ENCODE measurements at places on chromosomes 13 and 19.

- no peak for DNase-seq
Measured at GRCh38 chr19:55712804-55713631, 25.2 kb downstream of the NLRP9 start.

GRCh38 chr13:97477844-97478243, 43.9 kb downstream of the RAP2A start:
- no peak for DNase-seq

DNA sequence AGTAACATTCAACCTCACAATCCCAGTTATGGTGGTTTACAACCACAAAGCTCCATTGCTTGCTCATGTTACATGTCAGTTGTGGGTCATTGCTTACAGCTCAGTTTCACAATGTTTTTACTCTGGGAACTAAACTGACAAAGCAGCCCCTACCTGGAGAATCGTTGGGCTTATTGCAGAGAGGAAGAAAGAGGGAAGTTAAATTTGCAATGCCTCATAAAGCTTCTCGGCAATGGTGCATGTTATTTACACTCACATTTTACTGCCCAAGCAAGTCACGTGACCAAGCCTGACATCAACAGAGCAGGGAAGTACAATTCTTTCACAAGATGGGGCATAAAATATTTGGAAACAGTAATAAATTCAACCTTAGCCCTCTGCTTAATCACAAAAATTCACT, 441.6 kb downstream of the TDRD3 start:
- no peak for DNase-seq

GRCh38 chr19:2207991-2208860, 27.9 kb downstream of the PLEKHJ1 start:
- no peak for DNase-seq

GRCh38 chr13:109436841-109437240, 349.5 kb downstream of the IRS2 start:
- no peak for DNase-seq

DNA sequence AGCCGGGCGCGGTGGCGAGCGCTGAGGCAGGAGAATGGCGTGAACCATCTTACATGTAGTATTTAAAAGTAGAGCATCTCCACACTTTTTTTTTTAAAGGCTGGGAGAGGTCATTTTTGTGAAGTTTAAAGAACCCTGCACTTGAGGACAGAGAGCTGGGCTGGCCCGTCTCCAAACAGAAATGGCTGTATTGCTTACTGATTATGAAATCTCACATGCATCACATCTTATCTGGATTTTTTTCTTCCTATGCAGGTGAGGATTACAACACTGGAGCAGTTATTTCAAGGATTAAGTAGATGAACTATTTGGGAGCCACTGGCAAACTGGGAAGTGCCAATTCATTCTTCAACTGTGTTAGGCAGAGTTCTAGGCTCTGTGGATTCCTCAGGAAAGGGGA, 59.5 kb downstream of the TEX26 start:
- DNase-seq: no peak

- DNase-seq: no peak
Measured at GRCh38 chr13:106276876-106277275, 258.6 kb downstream of the EFNB2 start.

DNA sequence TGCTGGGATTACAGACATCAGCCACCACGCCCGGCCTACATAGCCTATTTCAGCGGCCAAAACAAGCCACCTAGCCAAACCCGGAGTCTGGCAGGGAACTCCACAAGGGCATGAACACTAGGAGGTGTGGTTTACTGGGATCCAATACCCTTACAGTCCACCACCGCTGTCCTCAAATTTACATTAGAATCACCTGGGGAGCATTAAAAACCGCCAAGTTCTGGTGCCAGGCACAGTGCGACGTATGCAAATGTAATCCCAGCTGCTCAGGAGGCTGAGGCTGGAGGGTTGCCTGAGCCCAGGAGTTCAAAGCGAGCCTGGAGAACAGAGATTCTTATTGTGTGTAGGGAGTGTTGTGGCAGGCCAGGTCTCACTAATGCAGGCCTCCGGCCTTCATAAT, 4.2 kb upstream of the AP1M1 start:
- DNase-seq: no peak

DNA sequence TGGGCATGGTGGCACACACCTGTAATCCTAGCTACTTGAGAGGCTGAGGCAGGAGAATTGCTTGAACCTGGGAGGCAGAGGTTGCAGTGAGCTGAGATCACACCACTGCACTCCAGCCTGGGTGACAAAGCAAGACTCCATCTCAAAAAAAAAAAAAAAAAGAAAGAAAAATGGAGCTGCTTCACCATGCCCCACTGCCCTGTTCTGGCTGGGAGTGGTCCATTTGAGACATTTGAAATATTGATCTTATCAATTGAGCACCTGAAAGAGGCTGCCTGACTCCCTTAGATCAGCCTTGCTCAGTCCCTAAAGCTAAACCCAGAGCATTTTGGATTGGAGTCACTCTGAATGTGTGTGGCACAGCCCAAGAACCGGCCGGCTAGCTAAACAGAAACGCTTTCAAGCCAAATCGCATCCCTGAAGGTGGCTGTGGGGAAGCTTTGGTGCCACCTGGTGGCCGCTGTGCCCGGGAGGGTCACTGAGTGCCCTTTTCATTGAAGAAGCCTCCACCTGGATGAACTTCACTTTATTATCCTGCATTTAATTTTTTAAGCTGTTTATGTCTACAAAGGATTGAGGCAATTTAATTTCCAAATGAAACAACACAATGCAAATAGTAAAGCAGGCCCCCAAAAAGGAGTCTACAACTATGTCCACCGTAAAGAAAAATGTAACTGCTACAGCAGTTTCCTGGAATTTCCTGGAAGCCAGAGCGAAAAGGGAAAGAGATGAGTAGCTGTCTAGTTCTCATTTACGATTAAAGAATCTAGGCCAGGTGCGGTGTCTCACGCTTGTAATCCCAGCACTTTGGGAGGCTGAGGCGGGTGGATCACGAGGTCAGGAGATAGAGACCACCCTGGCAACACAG, 53.1 kb upstream of the SERPINE3 start:
- DNase-seq: peak; percentile 80

DNA sequence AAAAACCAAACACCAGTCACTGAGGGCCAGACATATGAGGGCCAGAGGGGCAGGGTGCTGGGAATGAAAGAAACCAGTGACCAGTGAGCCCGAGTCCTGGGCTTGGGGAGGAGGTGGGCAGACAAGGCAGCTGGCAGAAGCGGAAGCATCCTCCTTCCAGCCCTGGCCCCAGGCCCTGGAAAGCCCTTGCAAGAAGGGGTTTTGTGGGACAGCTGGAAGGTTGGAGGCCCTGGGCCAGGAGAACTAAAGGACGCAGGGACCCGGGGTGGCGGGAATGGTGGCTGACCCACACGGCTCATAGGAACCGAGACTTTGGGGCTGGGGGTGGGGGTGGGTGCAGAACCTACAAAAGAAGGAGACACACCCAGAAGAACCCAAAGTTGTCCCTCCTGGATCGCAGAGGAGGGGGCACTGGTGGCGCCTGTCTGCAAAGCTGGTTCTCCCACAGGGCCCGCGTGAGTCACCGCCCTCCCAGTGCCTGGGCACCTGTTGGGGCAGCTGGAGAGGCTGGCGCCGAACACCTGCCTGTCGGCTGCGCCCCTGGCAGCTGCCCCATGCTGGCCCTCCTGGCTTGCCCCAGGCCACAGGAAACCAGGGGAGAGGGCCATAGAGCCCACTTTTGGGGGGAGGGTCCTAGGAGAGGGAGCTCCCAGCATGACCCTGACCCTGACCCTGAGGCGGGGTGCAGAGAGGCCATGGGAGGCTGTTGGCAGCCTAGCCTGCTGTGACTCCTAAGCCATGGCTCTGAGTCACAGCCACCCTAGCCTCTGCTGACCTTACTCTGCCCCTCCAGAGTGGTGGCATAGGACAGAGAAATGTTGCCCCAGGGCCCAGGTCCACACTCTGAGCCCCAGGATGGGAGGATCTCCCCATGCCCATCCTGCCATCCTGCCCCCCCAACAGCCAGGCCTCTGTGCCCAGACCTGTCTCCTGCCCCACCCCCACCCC, 802 bp downstream of the DMPK start:
- peak; percentile 93 for DNase-seq

- DNase-seq: peak; percentile 51
Measured at GRCh38 chr19:35357867-35358573, at the start of gene FFAR3. Gene FFAR3, plus strand, starts transcription at chr19:35358460. Its CDS starts 431 bp downstream, at chr19:35358891.

- DNase-seq: no peak
Measured at GRCh38 chr13:20105161-20105689, 55.6 kb downstream of the GJA3 start.

GRCh38 chr13:20351281-20352022, 119.3 kb upstream of the GJB6 start:
- DNase-seq: no peak

GRCh38 chr13:105063676-105064075, 1471.8 kb downstream of the EFNB2 start:
- no peak for DNase-seq

- no peak for DNase-seq
Measured at GRCh38 chr13:48570216-48570828, 37.4 kb upstream of the RCBTB2 start.

GRCh38 chr13:69094485-69094884, 1013.1 kb upstream of the ATXN8OS start:
- no peak for DNase-seq

DNA sequence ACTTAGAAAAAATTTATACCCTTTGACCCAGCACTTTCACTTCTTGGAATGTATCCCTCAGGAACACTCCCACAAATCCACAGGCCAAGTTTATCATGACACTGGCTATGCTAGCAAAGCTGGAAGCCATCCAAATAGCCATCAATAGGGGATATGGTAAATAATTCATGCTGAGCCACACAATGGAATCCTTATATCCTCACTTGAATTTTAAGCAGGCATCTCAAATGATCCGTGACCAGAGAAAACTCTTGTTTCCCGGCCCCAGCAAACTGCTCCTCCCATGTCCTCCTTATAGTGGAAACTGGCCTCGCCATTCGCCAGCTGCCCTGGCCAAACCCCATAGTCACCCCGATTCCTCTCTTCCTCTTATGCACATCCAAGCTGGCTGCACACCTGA, 37.6 kb downstream of the GRIK5 start:
- no peak for DNase-seq

- no peak for DNase-seq
Measured at GRCh38 chr19:14181906-14182305, 24.1 kb downstream of the ADGRL1 start.

DNA sequence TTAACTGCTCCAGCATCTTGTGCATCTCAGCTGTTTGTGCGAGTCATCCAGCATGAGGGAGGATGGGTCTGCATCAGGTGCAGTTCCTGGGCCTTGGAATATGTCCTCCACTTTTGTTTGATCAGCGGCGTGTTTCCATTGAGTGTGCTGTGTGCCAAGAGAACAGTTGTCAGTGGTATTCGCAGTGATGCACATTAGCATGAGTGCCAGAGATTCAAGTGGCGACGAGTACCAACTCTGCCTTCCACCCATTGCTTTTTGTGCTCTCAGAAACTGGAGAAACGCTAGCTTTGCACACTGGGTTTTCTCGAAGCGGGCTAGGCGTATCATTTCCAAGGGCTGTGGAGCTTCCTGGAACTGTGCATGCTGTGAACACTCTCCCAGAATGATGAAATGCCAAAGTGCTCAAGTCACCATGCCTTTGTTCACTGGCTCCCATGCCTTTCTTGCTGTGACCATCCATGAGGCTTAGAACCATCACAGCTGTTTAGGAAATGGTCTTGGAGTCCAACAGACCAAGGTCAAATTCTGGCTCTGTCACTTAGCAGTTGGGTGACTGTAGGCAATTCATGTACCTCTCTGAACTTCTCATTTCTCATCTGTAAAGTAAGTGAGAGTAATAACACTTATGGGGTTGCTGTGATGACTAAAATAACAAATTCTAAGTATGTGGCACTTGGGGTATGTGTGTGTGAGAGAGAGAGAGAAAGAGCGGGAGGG, 18.4 kb downstream of the LRCH1 start:
- DNase-seq: no peak

DNA sequence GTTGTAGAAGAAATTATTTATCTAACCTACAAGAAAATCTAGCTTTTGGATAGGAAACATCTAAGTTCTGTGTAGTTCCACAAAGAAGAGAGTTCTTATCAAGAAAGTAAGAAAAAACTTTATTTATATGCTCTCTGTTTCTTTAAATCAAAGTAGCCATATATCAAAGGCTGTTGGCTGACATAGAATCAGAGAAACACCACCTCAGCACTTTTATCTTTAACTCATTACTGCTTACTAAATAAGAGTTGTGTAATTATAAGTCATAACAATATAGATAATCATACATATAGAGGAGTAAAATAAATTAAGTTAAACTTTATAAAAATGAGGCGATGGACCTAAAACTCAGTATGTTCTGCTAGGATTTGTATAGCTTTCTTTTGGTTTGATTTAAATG, 570.6 kb downstream of the PCDH17 start:
- DNase-seq: no peak

- no peak for DNase-seq
Measured at GRCh38 chr19:42294471-42295137, 7.3 kb upstream of the PRR19 start.

DNA sequence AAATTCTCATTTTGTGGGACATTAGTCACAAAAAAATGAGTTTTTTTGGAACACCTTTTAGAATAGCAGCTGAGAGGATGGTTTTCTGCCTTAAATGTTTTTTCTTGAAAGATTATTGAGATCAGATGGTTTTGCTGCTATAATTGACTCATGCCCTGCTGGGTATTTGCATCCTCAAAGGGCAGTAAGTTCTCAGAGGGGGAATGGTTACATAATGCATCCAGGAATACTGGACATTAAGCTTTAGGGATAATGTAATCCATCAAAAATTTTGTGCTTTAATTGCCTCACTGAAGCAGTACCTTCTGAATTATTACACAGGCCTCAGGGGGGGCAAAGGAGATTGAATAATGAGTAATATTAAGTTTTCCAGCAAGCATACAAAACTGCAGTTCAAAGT, 866.3 kb upstream of the SPRY2 start:
- no peak for DNase-seq

GRCh38 chr13:44784708-44785080, 204.6 kb downstream of the NUFIP1 start:
- no peak for DNase-seq

- no peak for DNase-seq
Measured at GRCh38 chr13:97337985-97338499, 95.9 kb upstream of the RAP2A start.

GRCh38 chr19:46840498-46840942, 10.1 kb downstream of the AP2S1 start:
- DNase-seq: no peak

DNA sequence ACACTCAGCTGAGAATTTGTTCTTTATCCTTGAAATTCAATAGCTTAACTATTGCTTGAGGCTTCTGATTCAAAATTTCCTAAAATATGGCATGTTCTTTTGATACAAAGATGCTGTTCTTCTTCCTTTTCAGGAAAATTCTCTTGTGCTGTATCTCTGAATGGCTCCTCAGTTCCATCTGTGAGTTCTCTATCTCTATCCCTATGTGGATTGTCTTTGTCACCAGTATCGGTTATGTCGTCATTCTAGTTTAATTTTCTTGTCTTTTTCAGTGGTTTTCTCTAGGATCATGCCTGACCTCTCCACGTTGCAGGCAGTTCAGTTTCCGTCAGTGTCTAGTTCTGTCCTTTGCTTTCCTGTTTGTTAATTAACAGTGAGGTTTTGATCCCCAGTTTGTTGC, 104.6 kb upstream of the GJB6 start:
- DNase-seq: no peak

DNA sequence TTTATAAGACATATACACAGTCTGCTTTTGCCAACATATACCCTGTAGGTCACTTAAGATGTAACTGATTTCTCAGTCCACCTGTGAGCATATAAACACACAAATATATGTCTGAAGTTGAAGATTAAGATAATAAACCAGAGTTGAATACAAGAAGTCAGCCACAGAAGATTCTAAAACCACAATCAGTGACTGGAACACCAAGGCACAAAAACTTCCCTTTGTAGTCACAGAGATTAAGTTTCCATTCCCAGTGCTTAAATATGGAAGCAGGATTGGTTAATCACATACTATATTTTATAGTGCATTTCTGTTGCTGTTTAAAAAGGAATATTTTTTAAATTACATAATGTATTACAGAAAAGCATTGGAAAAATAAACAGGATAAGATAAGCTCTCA, 39.9 kb downstream of the MTMR6 start:
- DNase-seq: no peak

Data from pancreas (tissue), 10 donors.